ENCODE measurements at places on chromosomes 7 and 10.

- DNase-seq: no peak
These were observed 22.6 kb downstream of the PNPLA8 start for GRCh38 chr7:108503112-108504026.

DNA sequence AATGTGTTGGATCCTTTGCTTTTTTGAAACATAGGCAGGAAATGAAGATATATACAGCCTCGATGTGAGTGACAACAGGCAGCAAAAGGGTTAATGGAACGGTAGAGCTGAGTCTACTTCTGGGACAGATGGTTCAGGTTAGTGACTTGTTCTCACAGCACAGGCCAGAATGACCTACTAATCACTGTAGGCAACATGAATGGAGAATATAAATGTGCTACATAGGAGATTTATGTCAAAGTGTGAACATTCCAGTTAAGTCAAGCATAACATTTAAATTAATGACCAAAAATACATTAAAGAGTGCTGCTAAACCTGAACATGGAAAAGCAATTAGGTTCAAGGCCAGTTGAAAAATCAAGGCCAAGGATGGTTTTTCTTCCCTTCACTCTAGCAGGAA, 235.2 kb downstream of the POU6F2 start:
- no peak for DNase-seq

GRCh38 chr7:140294454-140294853, 103.9 kb downstream of the SLC37A3 start:
- no peak for DNase-seq

DNA sequence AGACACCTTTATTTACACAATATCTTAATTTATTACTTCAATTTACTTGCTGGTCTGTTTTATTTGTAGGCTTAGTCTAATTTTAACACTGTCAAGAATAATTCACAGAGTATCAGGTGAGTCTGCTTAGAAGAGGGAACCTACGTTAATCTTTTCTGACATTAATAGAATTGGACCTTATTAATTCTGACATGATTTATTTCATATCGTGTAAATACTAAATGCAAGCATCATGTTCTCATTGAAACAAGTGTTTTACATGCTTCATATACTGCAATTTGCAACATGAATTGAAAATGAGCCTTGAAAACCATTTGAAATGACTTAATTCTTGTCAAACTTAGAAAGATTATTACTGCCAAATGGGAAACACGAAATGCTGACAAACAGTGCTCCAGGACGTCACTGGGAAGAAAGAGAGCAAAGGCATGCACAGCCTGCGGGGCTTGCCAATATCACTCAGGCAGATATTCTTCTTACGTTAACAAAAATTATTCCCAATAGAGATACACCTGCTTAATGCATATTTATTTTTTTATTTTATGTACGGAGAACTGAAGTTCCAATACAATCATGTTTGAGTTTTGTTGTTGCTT, 282.0 kb upstream of the AKR1E2 start:
- no peak for DNase-seq

DNA sequence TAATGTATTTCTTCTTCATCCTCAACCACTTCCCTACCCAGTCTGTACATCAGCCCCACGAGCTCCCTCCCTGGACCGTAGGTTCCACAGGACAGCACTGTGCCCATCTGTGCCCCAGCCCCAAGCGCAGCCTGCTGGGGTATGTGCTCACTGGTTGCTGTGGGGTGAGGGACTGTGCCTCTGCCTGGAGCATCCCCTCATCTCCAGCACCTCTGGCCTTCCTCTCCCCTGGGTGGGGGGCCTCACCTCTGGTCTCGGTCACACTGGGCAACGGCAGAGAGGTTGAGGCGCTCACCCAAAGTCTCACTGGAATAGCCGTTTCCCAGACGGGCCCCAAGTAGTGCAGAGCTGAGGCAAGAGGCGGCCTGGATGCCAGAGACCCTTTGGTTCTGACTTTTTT, 1.5 kb upstream of the PRKAR1B start:
- DNase-seq: no peak

Measured in tibial artery (tissue), 4 donors.